ENCODE measurements at places on chromosomes 5 and 9. TPM values are rescaled to one million over a fixed set of nuclear protein-coding genes. Genes with fewer than 3 reads are reported as not detected.

The TRPM3 gene
- total RNA-seq = 0.13 TPM

The GPR151 gene
- total RNA-seq = not detected

The SPINK7 gene
- total RNA-seq = not detected

The CDKN2B-AS1 gene
- 0.76 TPM for total RNA-seq

The LHX3 gene
- not detected for total RNA-seq

The SLIT3 gene
- total RNA-seq = under 0.01 TPM

The MRRF gene
- 29.8 TPM for total RNA-seq

The CFAP90 gene
- not detected for total RNA-seq

The HTR1A gene
- not detected for total RNA-seq

The SPDL1 gene
- total RNA-seq = 5.1 TPM

The ARL14EPL gene
- under 0.01 TPM for total RNA-seq

All from dermis microvascular lymphatic vessel endothelial cell (primary cell).